ENCODE measurements at places on chromosomes 1 and 21. TPM values are rescaled to one million over a fixed set of nuclear protein-coding genes. Genes with fewer than 3 reads are reported as not detected.

Gene KRTAP7-1
- not detected for total RNA-seq

Gene RCSD1
- 0.05 TPM for total RNA-seq

Gene HMGCL
- 11.5 TPM for total RNA-seq

Gene PRELP
- not detected for total RNA-seq

Gene FCRL4
- not detected for total RNA-seq

Gene PADI4
- total RNA-seq = not detected

Measured in A549 treated with CORT108297 at 1 μM for 4 hours (cell line).